ENCODE measurements at places on chromosomes 3 and 15.

DNA sequence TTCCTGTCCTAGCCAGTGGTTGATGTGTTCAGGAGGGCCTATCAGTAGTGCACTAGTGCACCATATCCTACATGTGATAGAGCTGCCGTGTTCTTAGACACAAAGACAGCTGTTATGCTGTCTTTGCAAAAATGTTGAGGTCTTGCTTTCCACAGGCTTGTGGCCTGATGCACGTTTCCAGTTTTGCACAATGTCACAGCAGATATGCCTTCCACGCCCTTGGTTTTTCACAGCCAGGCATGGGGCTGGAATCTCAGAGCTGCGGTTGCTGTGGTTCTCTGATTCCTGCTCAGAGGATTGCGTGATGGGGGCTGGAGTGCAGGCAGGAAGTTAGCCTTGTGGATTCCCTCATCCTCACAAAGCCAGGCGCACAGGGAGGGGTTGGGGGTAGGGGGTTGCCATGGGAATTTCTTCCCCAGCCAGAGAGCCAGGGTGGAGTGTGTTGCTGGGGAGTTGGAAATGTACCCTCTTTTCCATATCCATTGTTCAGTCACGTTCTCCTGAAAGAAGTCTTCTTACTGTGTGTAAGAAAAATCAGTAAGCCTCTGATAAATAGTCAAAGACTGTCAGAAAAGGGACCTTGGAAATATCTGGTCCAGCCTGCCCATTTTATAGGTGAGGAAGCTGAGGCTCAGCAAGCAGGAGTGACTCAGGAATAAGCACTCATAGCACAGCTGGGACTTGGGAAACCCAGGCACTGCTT, 79.4 kb downstream of the SMAD3 start:
- no peak for DNase-seq

GRCh38 chr3:64190517-64191515, 34.5 kb downstream of the PRICKLE2 start:
- DNase-seq, result no peak

GRCh38 chr3:17558565-17558964, 183.9 kb downstream of the TBC1D5 start:
- DNase-seq, result no peak

- DNase-seq, result no peak
Observed at GRCh38 chr15:93583552-93583951, 494.5 kb upstream of the RGMA start.

- no peak for DNase-seq
Observed at GRCh38 chr3:159929171-159930141, 59.2 kb upstream of the IL12A start.
